ENCODE measurements at places on chromosomes 6 and 20.

DNA sequence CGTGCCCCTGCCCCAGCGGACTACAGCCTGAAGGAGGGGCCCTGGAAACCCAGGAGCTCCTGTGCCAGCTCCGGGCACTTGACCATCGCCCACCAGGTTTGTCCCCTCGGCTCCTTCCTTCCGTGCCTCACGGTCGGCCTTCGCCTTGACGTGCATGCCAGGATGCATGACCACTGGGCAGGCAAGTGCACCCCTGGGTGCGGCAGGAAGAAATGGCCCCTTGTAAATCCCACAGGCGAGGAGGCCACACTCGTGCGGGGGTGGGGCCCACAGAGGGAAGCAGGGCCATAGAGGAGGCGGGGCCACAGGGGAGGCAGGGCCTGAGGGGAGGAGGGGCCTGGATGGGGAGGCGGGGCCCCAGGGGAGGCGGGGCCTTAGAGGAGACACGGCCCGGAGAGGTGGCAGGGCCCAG, 81.7 kb downstream of the YTHDF1 start:
- DNase-seq, result no peak

GRCh38 chr6:122491919-122492555, 20.4 kb upstream of the SERINC1 start:
- DNase-seq, result peak; percentile 60

DNA sequence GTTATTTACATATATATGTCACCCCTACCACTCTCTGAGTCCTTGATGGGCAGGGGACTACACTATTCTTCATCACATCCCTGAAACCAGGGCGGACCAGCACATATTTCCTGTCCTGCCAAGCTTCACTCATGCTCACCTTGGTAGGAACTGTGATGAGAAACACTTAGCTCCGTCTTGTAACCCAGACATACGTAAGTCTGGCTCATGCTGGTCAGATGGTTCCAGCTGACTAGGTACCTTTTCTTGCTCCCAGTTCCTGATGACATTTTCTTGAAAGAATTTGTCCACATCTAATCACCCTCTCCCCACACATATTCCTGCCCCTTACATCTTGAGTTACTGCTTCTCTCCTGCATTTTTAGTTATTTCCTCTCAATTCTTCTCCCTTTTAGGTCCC, 122.2 kb upstream of the MYLIP start:
- no peak for DNase-seq

GRCh38 chr20:34262488-34263288, 21.5 kb downstream of the ASIP start:
- DNase-seq, result no peak

GRCh38 chr6:39386487-39386886, 64.0 kb upstream of the KCNK16 start:
- DNase-seq, result no peak

- DNase-seq, result no peak
Observed at GRCh38 chr6:70379473-70380013, 33.8 kb upstream of the FAM135A start.

- no peak for DNase-seq
Observed at GRCh38 chr20:38805502-38805957, at the start of gene PPP1R16B. Gene PPP1R16B, plus strand, starts transcription at chr20:38805697. Its CDS starts 30,229 bp downstream, at chr20:38835926.

- DNase-seq, result peak; percentile 65
Observed at GRCh38 chr20:13788167-13788834, 3.5 kb downstream of the NDUFAF5 start.

- DNase-seq, result no peak
Observed at GRCh38 chr6:43076464-43077332, 584 bp downstream of the PTK7 start.

DNA sequence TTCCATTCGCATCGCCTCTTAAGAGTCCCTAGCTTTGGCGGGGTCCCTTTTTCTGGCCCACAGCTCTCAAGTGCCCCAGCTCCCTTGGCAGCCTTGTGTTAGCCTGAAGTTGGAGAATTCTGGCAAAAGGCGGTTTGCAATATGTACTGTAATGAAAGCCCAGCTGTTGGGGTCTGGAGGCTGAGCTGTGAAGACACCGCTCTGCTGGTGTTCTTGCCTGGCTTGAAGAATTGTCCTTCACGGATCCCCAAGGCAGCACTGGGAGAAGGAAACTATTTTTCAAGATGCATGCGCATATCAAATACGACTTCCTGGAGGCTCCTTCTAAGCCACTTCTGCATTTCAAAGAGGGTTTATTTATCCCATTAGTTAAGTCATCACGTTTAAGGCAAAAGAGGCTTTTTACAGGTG, 21.4 kb upstream of the CITED2 start:
- DNase-seq, result no peak

DNA sequence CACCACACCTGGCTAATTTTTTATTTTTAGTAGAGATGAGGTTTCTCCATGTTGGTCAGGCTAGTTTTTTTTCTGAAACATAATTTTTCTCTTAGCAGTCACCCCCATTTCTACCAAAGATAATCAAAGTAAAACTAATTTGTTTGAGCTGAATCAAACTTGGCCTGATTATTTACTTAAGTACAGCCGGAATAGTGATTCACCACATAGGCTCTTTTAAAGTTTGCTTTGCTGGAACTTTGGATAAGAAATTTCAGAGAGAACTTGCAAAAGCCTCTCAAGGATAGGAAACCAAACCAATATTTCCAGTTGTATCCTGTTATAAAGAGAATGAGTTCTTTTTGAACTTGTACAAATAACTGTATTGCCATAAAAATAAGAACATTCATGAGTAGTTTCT, 105.0 kb upstream of the SYNCRIP start:
- peak; percentile 61 for DNase-seq

GRCh38 chr6:119881416-119881815, 531.9 kb upstream of the MAN1A1 start:
- no peak for DNase-seq

Measured in HFFc6 (cell line).